ENCODE measurements at places on chromosomes 5 and 9.
A peak's percentile ranks its signal among the peaks of the same experiment; 100 is the strongest.

GRCh38 chr5:177382423-177383029 is 1.7 kb upstream of the SLC34A1 start:
- no peak for DNase-seq

- DNase-seq = no peak
Measured at GRCh38 chr5:146402949-146403348, 44.2 kb upstream of the TCERG1 start.

DNA sequence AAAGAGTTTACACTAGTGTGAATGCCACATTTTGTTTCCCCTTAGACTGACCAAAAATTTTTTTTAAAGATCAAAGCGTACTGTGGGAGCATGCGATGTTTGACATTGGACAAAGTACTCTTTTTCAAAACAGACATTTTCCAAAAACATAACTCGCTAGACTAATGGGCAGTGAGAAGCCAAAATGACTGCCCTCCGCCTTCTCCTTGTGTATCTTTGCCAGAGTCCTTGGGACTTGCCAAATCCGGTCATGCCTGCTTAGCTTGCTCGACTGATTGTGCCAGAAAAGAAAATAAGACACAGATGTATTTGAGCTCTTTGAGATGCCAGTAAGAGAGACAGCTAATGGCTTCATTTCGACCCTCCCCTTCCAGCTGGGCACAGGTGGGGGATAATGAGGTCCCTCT is 157.5 kb downstream of the MAPKAP1 start:
- DNase-seq = no peak

GRCh38 chr5:145473042-145473642 is 362.0 kb downstream of the PRELID2 start:
- DNase-seq = no peak

GRCh38 chr5:159459951-159460538 is 129.8 kb upstream of the IL12B start:
- DNase-seq = no peak

GRCh38 chr5:169637549-169638121 is 560 bp downstream of the DOCK2 start:
- DNase-seq = no peak

DNA sequence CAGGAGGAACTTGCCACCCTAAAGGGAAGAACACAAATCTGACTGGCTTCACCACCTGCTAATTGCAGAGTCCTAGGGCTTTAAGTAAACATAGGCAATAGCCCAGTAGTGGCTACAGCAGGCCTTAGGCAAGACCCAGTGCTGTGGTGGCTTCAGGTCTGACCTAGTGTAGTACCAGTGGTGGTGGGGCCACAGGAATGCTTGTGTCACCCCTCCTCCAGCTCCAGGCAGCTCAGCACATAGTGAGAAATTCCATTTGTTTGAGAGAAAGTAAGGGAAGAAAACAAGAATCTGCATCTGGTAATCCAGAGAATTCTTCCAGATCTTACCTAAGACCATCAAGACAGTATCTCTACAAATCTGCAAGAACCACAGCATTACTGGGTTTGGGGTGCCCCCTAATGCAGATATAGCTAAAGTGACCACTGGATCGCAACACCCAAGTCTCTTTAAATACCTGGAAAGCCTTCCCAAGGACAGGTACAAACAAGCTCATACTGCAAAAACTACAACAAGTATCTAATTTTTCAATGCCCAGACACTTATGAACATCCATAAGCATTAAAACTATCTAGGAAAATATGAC is 102.6 kb upstream of the TRPM3 start:
- DNase-seq = no peak

DNA sequence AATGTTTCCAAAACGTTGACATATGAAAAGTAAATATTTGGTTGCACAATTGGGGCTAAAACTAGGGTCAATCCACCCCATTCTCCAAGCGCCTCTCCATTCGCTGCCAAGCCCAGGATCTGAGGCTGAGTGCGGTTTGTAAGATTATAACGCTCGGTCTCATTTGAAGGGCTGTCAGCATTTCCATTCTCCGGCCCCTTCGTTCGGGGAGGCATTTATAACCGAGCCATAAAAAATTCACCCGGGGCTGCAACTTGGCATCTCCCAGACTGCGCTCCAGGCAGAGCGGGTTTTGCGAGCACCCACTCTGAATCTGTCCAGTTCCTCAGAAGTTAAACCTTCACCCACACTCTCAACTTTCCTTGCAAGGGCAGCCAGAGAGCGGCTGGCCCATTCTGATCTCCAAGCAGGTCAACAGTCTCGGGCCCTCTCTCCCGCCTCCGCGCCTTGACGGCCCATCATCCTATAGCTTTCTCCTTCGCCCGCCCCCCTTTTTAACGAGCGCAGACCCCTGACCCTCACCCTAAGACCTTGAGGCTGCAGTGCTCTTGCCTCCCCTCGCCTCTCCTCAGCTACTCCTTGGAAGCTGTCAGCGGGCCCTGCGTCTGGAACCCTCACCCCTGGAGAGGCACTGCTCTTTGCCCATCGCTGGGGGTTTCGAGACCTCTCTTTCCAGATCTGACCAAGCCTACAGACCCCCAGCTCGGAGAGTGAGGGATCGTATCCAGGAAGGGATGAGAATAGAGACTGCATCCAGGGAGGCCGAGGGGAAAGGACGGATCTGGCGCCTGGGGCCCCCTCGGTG is 1.1 kb downstream of the SLIT3 start:
- peak; percentile 48 for DNase-seq

GRCh38 chr5:150062216-150062922 is 24.0 kb downstream of the CSF1R start:
- no peak for DNase-seq

DNA sequence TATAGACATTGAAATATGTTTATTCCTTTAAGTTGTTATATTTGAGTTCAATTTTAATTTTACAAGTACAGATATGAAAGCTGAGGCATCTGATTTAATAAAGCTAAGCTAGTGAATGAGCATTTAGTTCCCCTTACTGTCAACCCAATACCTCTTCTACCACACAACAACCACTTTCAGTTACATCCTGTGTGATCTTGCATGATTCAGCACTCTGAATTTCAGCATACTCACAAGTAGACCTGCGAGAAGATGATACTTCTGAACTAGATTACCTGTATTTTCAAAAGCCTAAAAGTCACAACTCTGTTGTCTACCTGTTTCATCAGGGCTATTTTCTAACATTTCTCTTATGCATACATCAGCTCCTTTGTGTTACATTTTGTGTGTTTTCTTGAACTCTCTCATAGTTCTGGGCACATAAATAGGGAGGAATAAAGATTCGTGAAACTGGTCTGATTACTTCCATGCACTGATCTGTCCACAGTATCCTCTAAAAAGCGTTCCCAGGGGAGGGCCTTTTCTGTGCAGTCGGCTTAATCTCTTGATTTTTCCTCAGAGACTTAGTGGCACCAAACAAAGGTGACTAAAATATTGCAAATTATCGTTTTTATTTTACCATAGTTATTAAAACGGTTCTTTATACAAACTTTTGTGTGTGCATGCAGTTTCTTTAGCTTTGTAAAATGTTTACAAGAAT is 2025.5 kb upstream of the NUDT12 start:
- DNase-seq = no peak

DNA sequence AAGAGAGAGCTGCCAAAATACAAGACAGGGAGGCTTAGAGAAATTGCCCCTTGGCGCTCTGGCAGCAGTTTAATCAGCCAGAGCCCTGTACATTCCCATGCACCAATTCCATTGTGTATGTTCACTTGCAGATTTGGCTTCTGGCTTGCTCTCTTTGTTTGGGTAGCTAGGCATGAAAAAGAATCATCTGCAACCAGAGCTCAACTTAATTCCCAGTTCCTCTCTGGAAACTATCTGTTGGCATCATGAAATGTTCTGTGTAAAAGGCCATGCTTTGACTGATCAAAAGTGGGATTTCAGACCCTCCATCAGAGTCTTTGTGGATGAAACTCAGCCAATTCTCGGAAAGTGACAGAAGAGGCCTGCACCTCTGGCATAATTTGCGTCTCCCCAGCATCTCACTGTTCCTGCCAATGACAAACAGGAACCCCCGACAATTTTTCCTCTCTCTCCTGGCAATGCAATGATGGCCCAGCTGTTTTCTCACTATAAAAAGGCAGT is 53.8 kb upstream of the RAD23B start:
- no peak for DNase-seq

DNA sequence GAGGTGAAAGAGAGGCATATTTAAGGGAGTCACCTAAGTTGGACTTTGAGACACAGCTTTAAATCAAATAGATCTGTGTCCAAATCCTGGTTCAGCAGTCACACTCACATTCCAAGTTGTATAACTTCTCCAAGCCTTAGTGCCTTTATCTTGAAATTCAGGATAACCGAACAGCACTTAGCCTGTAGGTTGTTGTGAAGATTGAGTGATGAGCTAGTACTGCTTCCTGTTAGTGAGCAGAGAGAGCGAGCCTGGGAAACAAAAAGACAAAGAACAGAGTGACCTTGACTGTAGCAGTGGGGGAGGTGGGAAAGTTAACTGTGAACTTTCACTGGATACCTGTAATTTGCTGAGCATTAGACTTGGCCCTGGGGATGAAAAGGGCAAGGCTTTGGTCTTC is 22.4 kb downstream of the MAML1 start:
- DNase-seq = no peak

GRCh38 chr5:172690258-172691075 is 49.4 kb downstream of the NEURL1B start:
- no peak for DNase-seq

DNA sequence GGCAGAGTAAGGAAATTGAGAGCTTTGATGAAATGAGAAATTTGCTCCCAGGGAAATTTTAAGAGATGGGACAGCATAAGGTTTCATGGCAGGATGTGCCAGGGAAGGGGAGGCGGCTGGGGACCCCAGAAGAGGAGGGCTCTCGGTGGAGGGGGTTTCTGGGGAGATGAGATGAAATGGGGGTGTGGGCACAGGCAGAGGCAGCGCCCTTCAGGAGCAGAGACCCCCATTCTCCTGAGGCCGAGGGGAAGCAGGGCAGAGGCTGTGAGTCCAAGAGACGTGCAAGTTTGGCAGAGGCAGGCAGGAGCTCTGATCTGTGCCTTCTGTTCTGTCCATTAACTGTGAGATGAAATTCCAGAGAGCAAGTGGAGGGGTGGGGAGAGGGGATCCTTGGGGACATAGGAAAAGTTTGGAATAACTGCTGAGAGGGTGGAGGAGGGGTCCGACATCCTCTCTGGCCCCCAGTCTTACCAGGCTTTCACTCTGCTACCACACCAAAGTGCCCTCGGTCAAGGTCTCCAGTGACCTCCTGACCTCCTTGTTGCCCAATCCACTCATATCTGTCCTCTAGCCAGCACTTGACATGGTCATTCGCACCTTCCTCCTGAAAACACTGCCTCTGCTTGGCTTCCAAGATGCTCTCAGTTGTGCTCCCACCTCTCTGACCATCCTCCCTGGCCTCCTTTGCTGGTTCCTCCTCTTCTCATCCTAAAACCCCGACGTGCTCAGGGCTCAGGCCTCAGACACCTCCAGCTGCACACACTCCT is 108.1 kb upstream of the MVB12B start:
- DNase-seq = no peak

- no peak for DNase-seq
Measured at GRCh38 chr5:152723482-152723881, 318.4 kb upstream of the NMUR2 start.

DNA sequence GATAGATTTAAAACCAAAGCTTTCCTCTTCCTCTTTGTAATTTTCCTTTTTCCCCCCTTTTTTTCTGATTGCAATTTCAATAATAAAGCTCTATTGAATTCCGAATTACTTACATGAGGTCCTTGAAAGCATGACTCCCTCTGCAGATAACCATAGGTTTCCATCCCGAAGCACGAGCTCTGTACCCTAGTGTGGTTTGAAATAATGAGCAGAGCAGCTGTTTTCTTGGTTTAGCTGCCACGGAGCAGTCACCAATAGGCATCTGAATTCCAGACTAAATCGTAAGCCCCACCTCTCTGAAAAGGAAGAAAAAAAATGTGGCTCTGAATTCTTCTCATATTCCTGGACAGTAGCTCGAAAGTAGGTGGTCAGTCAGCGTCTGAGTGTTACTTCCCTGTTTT is 18.5 kb upstream of the GNE start:
- no peak for DNase-seq

GRCh38 chr5:11230890-11231289 is 469.9 kb upstream of the DAP start:
- DNase-seq = no peak

DNA sequence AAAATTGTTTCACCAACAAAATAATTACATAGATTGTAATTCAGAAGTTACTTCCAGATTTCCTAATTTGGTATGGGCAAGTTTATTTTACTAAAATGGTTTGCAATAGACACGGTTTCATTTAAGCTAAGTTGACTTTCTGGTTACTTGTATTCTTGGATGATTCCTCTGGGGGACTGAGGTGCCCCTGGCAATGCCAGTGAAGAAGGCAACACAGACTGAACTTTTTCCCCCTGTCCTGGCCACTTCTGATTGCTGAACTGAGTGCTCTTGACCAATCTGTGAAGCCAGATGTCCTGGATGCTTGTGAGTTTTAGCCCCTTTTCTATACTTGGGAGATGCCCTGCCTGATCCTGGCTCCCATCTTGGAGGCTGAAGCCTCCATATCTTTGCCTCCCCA is 66.3 kb upstream of the FANCC start:
- DNase-seq = no peak

DNA sequence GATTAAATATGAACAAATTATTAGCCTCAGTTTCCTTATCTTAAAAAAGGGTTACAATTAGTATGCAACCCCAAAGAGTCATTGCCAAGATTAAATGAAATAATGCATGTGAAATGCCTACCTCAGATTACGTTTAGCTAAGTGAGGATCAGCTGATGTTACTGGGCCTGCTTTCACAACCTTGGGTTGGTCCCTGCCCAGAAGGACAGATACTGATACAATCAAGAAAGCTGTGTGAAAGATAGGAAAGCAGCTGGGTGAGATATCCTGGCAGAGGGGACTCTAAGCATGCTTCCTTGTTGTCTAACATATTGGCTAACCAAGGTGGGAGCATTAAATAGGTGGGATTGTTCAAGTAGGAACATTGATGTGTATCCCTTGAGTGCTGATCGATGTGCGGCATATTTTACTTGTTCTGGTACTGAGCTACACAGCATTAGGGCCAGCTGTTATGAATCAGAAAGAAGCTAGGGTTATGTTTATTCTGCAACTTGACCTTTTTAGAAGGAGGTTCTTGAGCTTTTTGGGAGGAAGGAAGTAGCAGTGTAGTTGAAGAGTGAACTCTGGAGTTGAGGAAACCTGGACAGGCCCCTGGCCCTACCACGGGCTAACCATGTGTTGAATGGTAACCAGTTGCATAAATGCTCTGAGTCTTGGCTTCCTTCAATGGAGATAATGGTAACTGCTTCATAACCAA is 28.9 kb downstream of the SNX24 start:
- DNase-seq = no peak

DNA sequence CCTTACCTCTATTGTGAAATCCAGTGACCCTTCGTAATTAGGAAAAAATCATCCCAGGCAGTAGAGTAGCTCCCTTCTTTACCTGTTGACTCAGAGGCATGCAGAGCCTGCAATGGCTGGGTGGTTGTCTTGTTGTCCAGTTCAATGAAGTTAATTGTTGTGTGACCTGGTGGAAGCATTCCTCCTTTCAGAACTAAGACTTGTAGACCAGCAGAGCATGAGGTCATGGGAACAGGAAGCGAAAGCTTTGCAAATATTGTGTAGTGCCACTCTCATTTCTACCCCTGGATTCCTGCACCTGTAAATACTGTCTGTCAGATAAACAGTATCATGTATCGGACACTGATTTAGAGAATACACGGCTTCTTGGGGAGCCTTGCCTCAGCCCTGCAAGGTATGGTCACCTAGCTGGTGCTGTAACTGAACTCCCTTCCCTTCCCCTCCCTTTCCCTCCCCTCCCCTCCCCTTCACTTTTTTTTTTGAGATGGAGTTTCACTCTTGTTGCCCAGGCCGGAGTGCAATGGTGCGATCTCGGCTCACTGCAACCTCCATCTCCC is 5.7 kb upstream of the PRXL2C start:
- DNase-seq = no peak
